ENCODE measurements at places on chromosomes 16 and 17.
A peak's percentile ranks its signal among the peaks of the same experiment; 100 is the strongest.

- H3K27ac ChIP-seq: no peak overlapping the region
- no peaks in the 10 kb centered on the region for H3K36me3 ChIP-seq
- no peak for DNase-seq
- no peaks in the 10 kb centered on the region for H3K27me3 ChIP-seq
Observed at GRCh38 chr17:8821446-8822105, 22.4 kb upstream of the MFSD6L start.

- no peak overlapping the region for H3K27ac ChIP-seq
- peak; percentile 72 for DNase-seq
- no peaks in the 10 kb centered on the region for H3K27me3 ChIP-seq
- no peaks in the 10 kb centered on the region for H3K36me3 ChIP-seq
- H3K4me3 ChIP-seq: no peak overlapping the region
Observed at GRCh38 chr16:72241930-72242329, 70.0 kb upstream of the PMFBP1 start.

DNA sequence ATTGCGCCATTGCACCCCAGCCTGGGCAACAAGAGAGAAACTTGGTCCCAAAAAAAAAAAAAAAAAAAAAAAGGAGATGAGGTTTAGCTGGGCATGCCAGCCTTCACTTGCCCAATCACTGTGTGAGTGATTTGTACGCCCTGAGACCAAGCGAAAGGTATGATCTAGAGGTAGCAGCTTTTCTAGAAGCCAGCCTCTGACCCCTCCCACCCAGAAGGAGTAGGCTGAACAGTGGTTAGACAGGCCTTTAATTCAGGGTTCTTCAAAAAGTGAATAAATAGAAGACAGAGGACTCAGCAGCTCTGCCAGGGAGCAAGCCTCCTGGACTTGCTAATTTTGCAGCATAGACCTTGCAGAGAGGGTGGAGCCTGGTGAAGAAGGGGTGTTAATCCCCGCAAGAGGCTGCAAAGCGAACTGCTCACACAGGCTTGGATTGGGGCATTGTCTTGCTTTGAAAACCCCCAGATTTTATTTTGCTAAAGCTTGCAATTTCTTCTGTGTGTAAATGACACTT is 7.1 kb upstream of the CYTH1 start:
- no peak for DNase-seq
- no peak overlapping the region for H3K4me3 ChIP-seq
- peak overlapping the region; percentile 13 for H3K27ac ChIP-seq
- no peaks in the 10 kb centered on the region for H3K36me3 ChIP-seq
- no peaks in the 10 kb centered on the region for H3K27me3 ChIP-seq

- no peak for DNase-seq
- H3K27me3 ChIP-seq: no peaks in the 10 kb centered on the region
- H3K36me3 ChIP-seq: no peaks in the 10 kb centered on the region
- H3K4me3 ChIP-seq: no peak overlapping the region
- no peak overlapping the region for H3K27ac ChIP-seq
Observed at GRCh38 chr17:71921796-71922195, 199.0 kb upstream of the SOX9 start.

- no peak overlapping the region for H3K4me3 ChIP-seq
- DNase-seq: no peak
- H3K4me1 ChIP-seq: no peaks in the 10 kb centered on the region
- H3K27ac ChIP-seq: no peak overlapping the region
- no peaks in the 10 kb centered on the region for H3K36me3 ChIP-seq
Observed at GRCh38 chr16:14334366-14335080, 263.4 kb downstream of the MRTFB start.

- H3K36me3 ChIP-seq: peaks cover 13% of the 10 kb centered on the region
- H3K27me3 ChIP-seq: no peaks in the 10 kb centered on the region
- H3K4me3 ChIP-seq: peak overlapping the region; percentile 95
- DNase-seq: no peak
Observed at GRCh38 chr16:67226295-67226803, 581 bp upstream of the TMEM208 start.

DNA sequence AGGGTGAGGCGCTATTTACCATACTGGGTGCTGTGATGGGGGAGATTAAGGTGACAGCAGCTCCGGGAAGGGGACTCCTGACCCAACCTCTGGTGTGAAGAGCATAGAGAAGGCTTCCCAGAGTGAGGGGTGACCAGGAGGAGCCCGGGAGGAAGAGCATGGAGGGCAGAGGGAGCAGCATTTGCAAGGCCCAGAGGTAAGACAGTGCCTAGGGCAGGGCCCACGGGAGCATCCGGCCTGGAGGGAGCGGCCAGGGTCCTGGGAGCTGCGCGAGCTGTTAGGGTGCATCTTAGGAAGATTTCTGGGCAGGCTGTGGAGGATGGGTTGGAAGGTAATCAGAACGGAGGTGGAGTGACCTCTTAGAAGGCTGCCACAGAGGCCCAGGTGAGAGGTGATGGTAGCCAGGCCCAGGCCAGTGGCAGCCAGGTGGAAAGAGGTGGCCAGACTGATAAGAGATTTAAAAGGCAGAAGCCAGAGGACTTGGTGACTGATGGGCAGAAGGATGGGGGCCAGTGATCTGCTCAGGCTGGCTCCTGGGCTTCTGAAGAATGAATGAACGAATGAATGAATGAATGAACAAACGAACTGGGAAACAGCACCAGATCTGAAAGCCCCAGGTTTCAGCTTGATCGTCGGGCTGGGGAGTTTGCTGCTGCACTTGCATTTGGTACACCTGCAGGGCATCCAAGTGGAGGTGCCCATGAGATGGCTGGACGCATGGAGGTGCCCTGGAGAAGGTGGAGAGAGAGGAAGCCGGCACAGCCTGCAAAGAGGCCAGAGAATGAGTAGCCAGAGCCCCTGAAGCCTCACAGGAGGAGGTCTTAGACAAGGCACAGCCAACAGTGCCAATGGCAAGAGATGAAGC is 13.0 kb upstream of the TMEM92 start:
- H3K4me3 ChIP-seq: no peak overlapping the region
- H3K4me1 ChIP-seq: peaks cover 37% of the 10 kb centered on the region
- H3K36me3 ChIP-seq: no peaks in the 10 kb centered on the region
- no peak for DNase-seq
- no peaks in the 10 kb centered on the region for H3K27me3 ChIP-seq

DNA sequence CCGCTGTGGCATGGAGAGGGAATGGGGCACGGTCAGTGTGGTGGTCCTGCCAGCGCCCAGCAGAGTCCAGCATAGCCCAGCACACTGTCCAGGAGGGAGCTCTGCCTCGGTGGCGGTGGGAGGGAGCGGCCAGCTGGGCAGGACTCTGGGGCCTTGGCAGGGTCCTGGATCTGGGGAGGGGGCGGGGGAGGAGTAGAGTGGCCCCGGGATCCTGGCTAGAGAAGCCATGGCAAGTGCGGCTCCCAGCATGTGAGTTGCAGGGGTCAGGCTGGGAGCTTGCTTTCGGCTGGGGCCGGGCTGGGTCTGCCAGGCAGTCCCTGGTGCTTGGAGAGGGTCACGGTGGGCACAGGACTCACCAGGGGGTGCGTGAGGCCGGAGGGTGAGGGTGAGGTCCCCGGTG is 3.9 kb downstream of the GNPTG start:
- no peak for DNase-seq
- H3K27me3 ChIP-seq: no peaks in the 10 kb centered on the region

DNA sequence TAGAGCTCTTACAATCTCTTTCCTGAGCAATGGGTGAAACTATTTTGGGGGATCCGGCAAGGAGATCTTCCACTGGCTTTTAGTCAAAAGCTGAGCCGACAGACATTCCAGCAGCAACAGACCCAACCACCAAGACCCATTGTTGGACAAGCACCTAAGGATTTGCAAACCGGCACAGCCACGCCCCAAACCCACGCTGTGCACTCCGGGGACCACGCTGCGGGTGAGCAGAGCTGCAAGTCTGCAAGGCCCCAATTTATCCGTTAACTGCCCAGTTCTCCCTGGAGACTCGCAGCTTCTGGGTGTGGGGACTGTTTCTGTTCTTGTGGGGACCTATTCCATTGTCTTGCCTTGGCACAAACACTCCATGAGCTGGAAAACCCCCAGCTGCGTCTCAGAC is 45.9 kb downstream of the C16orf95 start:
- H3K4me1 ChIP-seq: peaks cover 13% of the 10 kb centered on the region
- no peak for DNase-seq
- no peaks in the 10 kb centered on the region for H3K36me3 ChIP-seq
- no peak overlapping the region for H3K4me3 ChIP-seq
- H3K27me3 ChIP-seq: no peaks in the 10 kb centered on the region
- no peak overlapping the region for H3K27ac ChIP-seq

- H3K4me1 ChIP-seq: peaks cover 23% of the 10 kb centered on the region
- H3K36me3 ChIP-seq: no peaks in the 10 kb centered on the region
- no peak overlapping the region for H3K27ac ChIP-seq
- no peak for DNase-seq
- no peaks in the 10 kb centered on the region for H3K27me3 ChIP-seq
- no peak overlapping the region for H3K4me3 ChIP-seq
Observed at GRCh38 chr17:73718362-73718761, 74.1 kb upstream of the SDK2 start.

DNA sequence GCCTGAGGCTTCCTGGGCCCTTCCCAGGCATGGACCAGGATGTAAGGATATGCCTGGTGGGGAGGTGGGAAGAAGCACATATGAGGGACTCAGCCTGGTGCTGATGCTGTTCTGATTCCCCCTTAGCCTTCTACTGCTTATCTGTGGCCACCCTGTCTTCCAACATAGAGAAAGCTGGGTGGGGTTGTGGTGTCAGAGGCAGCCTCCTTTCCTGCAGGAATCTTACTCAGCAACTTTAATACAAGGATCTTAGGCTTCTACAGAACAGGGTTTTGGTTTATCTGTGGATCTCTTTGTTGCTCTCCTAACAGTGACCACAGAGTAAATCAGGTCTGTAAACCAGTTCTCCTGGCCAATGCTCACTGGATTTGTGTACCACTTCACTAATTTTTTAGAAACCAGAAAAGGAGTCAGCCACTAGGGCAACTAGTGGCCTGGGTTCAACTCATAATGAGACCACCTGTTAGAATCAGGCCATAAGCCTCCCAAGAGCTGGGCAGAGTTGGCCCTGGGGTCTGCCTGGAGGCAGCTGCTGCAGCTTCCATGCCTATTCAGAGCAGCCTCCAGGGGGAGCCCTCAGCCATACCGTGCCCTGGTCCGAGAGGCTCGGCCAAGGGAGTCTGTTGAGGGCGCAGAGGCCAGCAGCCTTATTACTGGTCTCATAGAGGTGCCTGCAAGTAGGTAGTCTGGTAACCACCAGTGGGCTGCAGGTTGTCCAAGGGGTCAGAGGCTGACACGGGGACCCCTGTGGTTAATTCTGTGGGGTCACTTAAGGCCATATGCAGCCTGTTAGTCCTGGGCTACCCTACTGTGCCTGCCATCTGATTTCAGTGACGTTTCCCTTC is 7.1 kb downstream of the HAS3 start:
- H3K27ac ChIP-seq: no peak overlapping the region
- H3K27me3 ChIP-seq: peaks cover 14% of the 10 kb centered on the region
- H3K36me3 ChIP-seq: no peaks in the 10 kb centered on the region
- H3K4me1 ChIP-seq: no peaks in the 10 kb centered on the region
- DNase-seq: peak; percentile 54

- H3K4me1 ChIP-seq: peaks cover 29% of the 10 kb centered on the region
- H3K4me3 ChIP-seq: no peak overlapping the region
- H3K27ac ChIP-seq: no peak overlapping the region
- H3K36me3 ChIP-seq: no peaks in the 10 kb centered on the region
Observed at GRCh38 chr17:57357830-57358430, 101.6 kb downstream of the MSI2 start.

DNA sequence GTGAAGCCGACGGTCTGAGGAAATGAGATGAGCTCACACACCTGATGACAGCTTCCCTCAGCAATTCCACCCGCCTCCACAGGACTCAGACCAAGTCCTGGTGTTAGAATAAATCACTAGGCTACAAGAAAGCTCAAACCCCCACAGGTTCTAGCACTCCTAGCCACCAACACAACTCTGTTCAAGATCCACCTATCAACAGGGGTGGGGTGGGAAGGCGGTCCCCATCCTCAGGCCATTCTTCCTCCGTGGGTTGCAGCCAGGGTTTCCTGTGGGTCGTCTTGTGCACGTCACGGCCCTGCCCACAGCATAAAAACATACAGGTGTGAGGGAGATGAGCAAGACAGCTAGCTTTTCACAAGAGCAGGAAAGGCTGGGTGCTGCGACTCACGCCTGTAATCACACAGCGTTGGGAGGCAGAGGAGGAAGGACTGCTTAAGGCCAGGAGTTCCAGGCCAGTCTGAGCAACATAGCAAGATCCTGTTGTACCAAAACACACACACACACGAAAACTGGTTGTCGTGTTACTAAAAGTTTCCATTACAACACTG is 81.1 kb downstream of the ANKRD11 start:
- no peaks in the 10 kb centered on the region for H3K27me3 ChIP-seq
- no peaks in the 10 kb centered on the region for H3K36me3 ChIP-seq
- H3K4me1 ChIP-seq: peaks cover 43% of the 10 kb centered on the region
- peak; percentile 24 for DNase-seq
- H3K27ac ChIP-seq: peak overlapping the region; percentile 59
- H3K4me3 ChIP-seq: no peak overlapping the region

DNA sequence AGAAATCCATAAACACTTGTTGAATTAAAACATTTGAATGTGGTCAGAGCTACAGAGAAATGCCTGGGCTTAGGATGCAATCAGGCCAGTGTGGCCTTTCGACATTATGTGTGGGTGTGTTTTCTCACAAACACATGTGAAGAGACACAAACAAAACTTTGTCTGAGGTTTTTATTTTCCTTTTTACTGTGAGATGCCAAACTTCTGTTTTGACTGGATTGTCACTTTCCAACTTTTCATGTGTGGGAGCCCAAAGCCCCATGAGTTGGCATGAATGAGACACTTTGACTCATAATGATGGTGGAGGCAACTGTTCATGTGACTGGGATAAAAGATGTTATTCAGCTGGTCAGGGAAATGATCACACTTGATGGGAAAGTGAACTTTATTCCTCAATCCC is 71.9 kb upstream of the GAS7 start:
- no peaks in the 10 kb centered on the region for H3K27me3 ChIP-seq
- H3K27ac ChIP-seq: no peak overlapping the region
- no peak for DNase-seq
- no peak overlapping the region for H3K4me3 ChIP-seq
- no peaks in the 10 kb centered on the region for H3K36me3 ChIP-seq
- no peaks in the 10 kb centered on the region for H3K4me1 ChIP-seq

All from cardiac muscle cell (in vitro differentiated cells and primary cell).